HT1080 (cell line): ENCODE measurements at places on chromosomes 2 and 18.

DNA sequence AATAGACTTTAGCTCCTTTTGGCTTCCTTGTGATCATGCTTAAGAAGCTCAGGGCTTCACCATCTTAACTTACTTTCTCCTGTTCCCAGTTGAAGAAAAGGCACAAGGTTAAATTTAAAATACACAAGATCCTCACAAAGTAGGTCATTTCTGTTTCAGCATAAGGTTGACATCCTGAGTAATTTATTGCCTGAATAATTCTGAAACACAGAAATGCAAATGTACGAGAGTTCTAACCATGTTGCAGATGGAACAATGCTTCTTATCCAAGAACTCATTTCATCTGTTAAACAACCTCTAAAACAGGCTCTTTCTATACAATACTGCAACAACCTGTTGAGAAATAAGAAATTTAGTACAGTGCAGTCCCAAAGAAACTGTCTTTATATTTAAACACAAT, 395.2 kb downstream of the BCL11A start:
- DNase-seq, result no peak

DNA sequence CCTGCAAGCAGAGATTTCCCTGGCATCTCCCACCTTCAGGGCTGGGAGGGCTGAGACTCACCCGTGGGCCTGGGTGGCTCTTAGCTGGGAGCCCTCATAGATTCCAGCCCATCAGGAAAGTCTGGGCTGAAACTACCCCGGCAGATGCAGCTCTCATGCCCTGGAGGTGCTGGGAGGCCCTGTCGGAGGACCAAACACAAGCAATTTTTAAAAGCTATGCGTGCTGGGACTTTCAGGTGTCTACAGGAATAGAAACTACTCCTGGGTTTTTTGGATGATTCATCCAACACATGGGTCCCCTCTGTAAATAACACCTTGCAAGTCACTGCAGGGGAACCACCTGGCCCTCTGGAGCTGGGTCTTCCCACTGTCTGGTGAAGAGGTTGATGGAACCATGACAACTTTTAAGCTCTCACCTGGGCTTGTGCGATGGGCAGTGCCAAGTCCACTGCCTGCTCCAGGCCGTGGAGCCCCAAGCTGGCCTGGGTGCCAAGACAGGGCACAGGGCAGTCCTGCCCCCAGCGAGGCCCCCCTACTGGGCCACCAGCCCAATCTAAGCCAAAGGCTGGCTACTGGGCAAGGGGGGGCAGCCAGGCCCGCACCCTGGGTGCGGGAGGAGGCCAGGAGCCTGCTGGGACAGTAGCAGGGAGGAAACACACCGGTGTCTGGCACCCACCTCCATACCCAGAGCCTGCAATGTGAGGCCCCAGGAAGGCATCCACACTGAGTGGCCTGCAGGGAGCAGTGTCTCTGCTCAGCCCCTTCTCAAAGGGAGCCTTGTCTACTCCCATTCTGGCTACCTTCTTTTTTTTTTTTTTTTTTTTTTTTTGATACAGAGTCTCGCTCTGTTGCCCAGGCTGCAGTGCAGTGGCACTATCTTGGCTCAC, 1.1 kb upstream of the GPR55 start:
- no peak for DNase-seq

DNA sequence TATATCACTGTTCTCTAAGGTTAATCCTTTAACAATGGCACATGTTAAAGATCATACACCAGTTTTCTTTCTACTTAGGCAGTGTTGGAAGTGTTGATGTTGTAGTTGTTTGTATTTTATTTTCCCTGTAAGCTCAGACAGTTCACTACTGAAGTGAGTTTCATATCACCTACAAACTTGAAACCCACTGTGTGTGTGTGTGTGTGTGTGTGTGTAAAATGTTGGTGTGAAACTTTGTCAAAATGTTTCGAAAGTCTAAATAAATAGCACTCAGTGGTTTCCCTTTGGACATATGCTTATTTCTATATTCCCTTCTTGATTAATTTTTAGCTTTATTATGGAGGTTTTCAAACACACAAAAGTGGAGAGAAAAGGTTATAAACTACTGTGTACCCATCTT, 79.8 kb upstream of the CAVIN2 start:
- DNase-seq, result no peak

- no peak for DNase-seq
These were observed 65.6 kb upstream of the ZNF385B start for GRCh38 chr2:179927041-179927440.

DNA sequence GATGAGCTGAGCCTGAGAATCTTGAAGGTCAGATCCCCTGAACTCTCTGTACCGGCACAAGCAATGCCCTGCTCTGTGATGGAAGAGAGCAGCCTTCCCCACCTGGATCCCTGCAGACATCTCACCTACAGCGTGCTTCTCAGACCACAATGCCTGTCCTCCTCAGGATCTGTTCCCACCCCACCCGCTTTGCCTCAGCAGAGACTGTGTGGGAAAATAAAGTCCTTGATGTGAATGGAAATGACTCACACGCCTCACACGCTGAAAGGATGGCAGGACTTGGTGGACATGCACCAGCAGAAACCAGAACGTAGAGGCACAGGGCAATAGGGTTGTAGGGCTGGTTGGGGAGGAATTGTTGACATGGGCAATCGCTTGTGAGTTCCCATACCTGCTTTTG, 117.9 kb upstream of the POU3F3 start:
- peak; percentile 63 for DNase-seq

DNA sequence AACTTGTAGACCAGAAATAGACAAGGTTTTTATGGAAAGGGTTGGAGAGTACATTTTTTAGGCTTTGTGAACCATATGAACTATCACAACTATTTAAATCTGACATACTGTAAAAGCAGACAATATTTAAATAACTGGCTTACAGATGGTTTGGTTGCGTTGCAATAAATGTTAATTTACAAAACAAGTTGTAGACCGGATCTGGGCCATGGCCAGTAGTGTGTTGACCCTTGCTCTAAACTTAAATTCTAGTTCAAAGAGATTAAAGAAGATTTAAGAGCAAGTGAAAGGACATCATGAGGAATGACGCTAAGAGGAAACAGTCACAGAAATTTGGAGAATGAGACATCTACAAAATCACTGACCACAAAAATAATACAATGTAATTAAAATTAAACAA, 652.7 kb downstream of the DCDC2C start:
- no peak for DNase-seq

GRCh38 chr2:164061129-164061746, 325.4 kb upstream of the FIGN start:
- peak; percentile 31 for DNase-seq

DNA sequence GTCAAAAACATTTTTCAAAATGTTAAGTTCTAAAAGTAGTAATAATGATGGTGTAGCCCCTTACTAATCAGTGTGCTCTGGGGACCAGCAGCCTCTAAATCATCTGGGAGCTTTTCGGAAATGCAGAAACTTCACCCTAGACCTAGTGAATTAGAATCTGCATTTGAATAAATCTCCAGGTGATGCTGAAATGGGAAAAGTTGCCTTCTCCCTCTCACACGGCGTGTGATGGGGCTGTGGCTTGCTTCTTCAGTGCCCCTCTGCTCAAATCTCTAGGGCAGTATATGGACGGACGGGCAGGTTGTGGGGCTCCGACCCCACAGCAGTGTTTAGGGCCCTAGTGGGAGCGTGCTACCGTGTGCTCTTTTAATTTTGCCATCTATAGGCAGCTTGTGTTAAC, 368.6 kb downstream of the GALNT13 start:
- DNase-seq, result no peak

GRCh38 chr2:88159955-88160415, 10.2 kb upstream of the THNSL2 start:
- DNase-seq, result peak; percentile 42
